ENCODE measurements at places on chromosomes 3 and 15.

DNA sequence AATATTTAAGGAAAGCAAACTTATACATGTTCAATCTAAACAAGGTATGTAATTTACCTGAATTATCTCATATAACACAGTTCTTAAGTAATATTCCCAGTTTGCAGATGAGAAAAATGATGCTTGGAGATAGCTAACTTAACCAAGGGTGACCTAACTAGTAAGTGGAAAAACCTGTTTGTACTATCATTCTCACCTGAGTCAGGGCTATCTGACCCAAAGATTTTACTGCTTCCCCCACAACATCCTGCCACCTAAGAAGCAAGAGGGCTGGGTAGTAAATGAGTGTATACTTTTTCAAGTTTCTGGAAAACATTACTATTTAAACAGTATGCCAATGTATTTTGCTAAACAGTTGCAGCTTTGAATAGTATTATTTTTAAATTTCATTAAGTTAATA lies 10.6 kb downstream of the TP63 start:
- no peak for DNase-seq

DNA sequence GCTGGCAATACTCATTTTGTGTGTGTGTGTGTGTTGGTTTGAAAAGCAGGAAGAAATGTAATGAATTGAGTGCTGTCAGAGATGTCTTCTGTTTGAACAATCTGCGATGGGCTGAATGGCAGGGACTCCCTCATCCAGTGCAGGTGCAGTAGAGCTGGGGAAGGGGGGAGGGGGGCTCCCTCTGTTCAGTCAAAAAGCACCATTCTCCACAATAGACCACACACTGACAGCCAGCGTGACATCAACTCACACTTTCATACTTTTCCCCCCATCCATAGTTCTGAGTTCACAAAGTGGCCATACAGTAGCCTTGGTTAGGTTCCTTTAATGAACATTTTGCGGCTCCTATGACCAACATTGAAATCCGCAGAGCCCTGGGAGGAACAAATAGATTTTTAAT lies 10.4 kb downstream of the SOX2 start:
- no peak for DNase-seq

DNA sequence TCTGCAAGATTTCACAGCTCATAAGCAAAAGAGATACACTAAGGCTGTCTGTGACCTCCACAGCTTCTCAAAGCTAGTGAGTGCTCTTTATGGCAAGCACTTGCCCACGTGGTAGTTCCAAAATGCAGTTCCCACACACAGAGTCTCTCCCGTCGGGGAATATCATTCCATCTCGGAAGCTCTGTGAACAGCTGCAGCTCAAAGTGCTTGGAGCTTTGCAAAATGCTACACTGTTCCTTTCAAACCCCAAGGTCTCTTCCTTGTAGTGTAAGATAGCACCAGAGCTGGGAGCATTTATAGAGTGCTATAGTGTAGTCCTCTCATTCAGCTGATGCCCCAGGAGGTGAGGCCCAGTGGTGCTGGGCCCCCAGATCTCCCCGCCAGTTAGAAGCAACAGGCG lies 36.1 kb downstream of the ST6GAL1 start:
- DNase-seq, result no peak

DNA sequence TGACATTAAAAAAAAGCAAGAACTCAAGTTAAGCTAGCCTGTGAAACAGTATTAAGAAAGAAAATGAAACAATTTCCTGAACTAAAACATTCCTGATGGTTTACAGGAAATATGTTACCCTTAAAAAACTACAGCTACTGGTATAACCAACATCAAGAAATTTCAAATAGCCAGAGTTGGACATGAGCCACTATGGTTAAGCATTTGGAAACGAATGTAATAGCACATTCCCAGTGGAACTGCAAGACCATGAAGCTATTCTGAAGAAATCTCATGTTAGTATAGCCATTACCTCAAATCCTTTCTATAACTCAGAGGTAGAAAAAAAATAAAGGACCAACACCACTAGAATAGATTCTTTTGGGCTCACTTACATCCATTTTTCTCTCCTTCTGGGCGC lies 30.2 kb downstream of the CPNE4 start:
- no peak for DNase-seq

DNA sequence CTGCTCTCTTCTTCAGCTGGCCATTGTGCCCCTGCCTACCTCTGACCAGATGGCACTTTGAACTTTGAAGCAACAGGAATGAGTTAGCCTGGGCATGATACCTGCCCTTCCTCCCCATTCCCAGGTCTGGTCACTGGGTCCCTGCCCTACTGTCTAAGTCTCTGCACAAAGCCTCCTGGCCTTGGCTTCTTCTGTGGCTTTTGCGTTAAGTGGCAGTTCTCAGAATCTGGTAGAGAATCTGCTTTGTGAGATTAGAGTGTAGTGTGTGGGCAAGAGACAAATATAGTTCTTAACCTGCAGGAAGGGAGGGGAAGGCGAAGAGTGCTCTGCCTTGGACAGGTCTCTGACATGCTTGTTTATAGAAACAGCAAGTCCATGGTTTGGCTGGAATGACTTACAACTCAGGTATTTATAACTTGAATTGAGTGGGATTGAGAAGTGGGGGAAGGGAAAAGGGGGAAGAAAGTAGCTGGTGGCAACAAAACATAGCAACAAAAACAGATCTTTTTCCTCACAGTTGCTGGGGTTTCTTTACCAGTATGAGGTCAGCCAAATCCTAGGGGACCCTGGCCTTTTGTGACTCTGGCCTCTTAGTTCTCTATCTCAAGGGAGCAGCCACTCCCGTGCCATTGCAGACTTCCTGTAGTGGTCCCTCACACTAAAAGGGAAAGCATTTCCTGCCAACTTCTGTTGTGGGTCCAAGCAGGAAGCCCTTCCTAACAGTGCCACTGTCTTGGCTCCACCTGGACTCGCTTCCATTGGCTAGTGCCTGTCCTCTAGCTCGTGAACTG lies 16.7 kb downstream of the MAPKBP1 start:
- no peak for DNase-seq

DNA sequence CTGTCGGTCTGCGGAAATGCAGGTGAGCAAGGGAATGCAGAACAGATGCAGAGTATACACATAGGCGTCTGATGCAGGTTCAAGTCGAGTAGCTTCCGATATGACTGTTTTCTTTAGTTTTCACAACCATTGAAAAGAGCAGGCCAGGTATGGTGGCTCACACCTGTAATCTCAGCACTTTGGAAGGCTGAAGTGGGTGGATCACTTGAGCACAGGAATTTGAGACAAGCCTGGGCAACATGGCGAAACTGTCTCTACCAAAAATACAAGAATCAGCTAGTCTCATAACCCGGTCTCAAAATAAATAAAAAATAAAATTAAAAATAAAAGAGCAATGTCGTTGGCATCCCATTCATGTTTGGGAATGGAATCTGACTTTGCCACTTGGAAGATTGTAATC lies 101.5 kb downstream of the PTPRG start:
- no peak for DNase-seq

- no peak for DNase-seq
These were observed 57.2 kb downstream of the PLD1 start for GRCh38 chr3:171753025-171753472.

GRCh38 chr15:77720173-77720572 lies 87.5 kb upstream of the LINGO1 start:
- no peak for DNase-seq

- DNase-seq, result no peak
These were observed 1297.9 kb downstream of the ROBO2 start for GRCh38 chr3:78337801-78338211.
